ENCODE measurements at places on chromosomes 3 and 15.
A peak's percentile ranks its signal among the peaks of the same experiment; 100 is the strongest.

DNA sequence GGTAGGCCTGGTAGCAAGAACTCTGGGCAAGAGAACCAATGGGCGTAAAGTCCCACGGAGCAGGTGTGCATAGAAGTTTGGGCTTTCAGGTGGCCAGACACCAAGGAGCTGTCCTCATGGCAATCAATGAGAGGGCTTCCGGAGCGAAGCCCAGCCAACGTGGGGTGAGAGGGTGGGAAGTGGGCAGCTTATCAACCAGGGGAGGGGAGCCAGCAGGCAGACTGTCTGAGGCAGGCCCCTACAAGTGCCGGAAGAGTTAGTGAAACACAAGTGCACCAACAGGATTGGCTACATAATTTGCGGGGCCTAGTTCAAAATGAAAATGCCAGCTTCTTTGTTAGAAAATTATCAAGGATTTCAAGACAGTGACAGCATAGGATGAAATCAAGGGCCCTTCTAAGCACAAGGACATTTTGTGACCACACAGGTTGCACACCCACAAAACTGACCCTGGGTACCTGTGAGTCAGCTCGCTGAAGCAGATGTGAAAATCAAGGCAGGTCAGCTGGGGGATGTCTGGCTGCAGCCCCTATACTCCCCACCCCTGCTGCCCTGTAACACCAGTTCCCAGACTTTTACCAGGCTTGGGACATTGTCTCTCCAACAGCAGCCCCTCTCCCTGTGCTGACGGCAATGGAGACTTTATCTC is 102.1 kb upstream of the ETV5 start:
- DNase-seq = peak; percentile 6

DNA sequence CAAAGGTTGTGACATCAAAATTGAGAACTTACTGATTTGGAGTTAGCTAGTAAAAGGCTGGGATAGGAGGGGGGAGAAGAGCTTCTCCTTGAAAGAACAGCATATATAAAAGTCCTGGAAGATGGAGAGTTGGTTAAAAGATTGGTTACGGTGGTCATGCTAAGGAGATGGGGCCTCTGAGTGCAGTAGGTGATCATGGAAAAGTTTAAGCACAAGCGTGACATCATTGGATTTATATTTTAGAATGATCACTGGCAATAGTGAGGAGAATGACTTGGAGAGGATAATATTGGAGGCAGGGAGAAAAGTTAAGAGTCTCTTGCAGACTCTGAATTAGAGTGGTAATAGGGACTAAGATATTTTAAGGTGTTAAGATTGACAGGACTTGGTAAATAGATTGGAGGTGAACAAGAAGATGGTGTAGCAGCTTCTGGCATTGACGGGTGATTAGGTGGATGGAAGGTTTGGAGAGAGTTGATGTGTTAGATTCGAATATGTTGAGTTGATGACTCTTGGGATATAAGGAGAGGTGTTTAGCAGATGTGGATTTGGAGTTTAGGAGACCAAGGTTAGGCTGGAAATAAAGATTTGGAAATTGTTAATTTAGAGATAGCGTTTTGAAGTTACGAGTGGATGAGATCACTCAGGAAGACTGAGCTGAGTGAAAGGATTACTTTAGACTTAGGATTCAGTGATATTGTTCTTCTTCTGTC is 19.6 kb downstream of the PIAS1 start:
- no peak for DNase-seq

GRCh38 chr15:61794881-61795280 is 265.4 kb downstream of the VPS13C start:
- DNase-seq = no peak

DNA sequence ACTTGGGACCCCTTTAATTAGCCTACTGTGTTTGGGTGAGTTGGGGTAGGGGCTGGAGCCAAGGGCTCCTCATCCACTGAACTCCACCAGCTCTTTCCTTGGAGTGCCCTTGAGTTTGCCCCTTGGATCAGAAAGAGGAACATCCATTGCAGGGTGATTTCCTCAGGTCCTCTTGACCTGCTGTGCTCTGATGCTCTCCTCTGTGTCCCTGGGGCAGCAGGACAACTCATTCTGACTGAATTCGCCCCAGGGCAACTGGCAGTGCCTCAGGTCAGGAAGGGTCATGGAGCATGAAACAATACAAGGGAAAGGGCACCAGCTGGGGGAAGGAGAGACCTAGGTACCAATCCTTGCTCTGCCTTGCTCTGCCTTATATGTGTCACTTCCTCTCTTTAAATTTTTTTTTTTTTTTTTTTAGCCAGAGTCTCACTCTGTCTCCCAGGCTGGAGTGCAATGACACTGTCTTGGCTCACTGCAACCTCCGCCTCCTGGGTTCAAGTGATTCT is 47.8 kb downstream of the BSN start:
- no peak for DNase-seq

- DNase-seq = no peak
These were observed 97.7 kb upstream of the ZBED2 start for GRCh38 chr3:111692593-111693552.

DNA sequence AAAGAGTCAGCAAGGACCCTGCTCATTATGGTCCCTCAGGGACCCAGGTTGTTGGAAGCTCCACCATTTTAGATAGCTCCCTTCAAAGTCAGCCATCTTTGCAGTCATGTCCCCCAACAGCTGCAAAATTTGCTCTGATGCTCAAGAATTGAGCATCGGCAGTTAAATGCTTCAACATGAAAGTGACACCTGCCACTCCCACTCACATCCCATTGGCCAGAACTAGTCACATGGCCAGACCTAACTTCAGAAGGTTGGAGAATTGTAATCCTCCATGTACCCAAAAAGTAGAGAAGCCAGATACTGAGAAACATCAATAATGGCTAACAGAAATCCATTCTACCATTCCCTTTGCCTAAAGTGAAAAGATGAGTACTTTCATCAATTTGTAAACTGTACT is 171.5 kb upstream of the NR2E3 start:
- no peak for DNase-seq

GRCh38 chr15:38091078-38091645 is 156.7 kb downstream of the TMCO5A start:
- no peak for DNase-seq

DNA sequence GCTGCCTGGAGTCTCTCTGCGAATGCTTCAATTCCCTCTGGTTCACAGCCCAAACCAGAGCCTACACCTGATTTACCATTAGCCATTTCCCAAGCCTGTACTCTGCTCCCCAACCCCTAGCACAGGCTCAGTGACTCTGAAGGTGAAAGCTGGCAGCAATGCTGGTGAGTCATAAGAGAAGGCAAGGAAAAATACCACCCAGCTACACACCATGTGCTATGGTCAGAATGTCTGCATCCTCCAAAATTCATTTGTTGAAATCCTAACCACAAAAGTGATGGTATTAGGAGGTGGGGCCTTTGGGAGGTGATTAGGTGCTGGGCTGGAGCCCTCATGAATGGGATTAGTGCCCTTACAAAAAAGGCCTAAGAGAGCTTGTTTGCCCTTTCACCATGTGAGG is 117.1 kb upstream of the TJP1 start:
- DNase-seq = no peak

DNA sequence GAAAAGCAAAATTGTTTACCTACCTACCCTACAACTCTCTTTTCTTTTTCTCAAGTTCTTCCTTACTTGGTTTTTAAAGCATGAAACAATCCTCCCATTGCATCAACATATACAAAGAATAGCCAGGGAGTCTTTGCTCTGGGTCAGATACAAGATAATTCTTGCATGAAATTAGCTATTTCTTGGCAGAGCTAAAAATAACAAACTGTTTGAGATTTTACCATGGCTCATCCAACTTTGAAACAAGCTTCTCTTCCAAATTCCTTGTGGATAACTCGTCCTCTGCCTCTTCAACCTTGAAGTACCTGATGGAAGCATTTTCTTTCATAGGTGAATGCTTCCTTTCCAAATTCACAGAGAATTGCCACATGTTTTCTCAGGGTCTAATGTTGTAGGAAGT is 9.2 kb upstream of the CBLB start:
- DNase-seq = no peak

- no peak for DNase-seq
These were observed 17.9 kb downstream of the ALDH1A3 start for GRCh38 chr15:100897221-100898151.

DNA sequence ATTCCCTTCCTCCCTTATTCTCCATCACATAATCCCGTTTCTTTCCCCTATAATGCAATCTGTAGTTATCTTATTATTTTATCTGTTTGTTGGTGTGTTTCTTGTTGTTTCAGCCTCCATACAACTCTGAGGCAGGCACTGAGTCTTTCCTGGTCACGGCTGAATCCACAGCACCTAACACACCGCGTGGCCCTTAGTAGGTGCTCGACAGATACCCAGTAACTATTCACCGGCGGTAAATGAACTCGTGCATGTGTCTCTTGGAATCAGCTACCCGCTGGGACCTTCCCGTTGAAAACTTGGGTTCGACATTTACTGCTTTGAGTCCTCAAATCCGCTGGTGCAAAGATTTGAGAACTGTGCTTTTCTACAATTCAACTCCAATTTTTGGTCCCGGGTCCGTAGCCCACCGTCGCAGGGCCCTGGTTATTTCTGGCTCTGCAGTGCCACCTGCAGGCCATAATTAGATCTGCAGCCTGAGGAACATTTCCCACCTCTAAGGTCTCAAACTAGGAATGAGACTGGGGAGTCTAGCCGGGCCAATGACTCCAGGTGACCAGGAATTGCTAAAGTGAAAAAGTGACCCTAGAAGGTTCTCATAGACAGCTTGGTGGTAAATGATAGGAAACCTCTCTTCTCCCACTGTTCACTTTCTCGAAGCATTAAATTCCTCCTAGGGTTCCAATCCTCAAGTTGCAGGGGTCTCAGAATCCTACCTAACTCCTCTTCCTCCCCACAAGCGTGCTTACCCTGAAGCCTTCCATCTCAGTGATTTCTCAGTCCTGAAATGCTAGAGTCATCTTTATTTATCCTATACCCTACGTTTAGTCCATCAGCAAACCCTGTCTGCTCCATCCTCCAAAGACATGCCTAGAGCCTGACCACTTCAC is 40.0 kb upstream of the TRH start:
- peak; percentile 60 for DNase-seq

DNA sequence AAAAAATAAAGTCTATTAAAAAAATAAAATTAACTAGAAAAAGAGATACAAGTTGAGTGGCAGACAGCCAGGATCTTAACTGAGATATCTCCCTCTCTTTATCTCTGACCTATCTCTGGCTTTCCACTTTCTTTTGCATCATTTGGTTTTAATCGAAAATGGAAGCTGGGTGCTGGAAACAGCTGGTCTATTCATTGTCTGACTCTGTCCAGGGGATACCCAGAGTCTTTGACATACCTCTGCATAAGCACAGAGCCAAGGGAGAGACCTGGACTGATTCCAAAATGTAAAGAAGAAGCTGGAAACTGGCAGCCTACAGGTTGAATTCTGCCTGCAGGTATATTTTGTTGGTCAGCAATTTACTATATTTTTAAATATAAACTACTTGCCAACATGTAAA is 29.6 kb upstream of the CRBN start:
- DNase-seq = no peak

DNA sequence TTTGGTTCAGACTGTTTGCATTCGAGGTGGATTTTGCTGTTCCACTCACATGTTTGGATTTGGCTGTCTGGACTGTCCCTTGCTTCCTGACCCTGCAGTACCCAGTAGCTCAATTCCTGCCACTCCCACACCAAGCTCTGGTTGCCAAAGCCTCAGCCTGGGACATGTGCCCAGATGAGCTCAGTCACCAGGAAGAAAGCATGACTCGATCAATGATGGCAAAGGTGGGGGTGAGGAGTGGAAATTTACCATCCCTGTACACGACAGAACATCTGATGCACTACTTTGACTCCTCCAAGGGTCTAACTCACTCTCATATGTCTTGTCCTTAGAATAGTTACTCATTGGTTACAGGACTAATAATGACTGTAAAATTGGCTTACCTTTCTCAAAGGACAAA is 45.2 kb downstream of the ZNF385D start:
- no peak for DNase-seq

- no peak for DNase-seq
These were observed 149.6 kb downstream of the PDZRN3 start for GRCh38 chr3:73475175-73475574.

- DNase-seq = no peak
These were observed 44.9 kb upstream of the CHRM5 start for GRCh38 chr15:33923446-33923845.

- no peak for DNase-seq
These were observed 25.7 kb downstream of the ACAA1 start for GRCh38 chr3:38111201-38111600.

DNA sequence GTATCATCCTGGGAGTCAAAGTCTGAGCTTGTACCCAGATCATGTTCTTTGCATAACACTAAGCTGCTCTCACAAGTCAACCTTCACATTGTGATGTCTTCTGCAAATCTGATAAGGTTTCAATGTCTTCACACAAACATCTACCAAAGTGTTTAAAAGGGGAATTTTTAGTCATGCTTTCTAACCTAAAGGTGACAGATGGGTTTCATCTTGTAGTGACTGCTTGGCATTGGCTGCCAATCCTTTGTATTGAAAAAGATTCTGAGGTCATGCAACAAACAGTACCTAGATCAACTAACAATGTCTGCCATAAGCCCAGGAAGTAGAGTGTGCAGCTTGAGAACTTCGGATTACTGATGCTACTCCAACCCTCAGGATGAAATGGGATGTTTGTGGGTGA is 43.6 kb upstream of the DIPK2A start:
- DNase-seq = no peak

DNA sequence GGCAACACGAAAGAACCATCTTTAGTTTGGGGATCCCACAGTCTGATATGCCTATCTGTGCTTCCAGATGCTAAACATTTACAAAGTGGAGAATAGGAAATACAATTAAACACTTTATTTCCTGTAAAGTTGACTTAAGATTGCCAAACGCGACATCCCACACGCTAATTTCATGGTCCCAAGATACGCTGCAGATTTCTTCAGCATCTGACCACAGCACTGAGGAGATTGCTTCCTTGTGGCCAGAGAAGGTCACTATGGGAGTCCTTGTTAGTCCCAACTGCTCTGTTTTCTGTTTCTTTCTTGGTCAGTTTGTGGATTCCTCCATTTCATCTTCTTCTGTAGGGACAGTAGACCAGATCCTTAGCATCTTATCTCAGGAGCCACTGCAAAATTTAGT is 43.3 kb downstream of the ASB7 start:
- DNase-seq = peak; percentile 25

All from NB4 (cell line).